Kasumi-1 (cell line): ENCODE measurements at places on chromosomes 12 and 14.

DNA sequence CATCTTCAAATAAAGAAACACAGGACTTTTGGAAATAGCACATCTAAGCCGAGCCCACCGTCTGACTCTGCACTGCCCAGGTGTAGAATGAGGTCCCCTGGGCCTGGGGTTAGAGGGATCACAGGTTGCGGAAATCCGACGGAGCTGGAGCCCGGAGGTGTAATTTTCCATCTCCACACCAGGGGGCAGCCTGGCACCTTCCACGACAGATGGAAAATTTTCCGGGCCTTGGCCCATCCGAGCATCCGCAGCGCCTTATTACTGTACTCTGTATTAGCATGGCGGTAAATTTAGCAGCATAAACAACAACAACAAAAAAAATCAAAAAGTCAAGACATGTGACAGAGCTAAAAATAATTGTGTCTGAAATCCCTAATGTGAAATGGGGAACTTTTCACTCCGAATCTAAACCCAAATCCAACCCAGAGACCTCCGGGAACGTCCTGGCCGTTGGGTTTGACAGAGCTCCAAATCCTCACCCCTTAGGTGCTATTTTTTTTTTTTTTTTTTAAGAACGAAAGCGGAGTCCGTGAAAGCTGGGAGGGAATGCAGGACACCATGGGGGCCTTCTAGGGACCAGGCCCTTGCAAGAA is 93.9 kb downstream of the KSR2 start:
- DNase-seq, result peak; percentile 57

DNA sequence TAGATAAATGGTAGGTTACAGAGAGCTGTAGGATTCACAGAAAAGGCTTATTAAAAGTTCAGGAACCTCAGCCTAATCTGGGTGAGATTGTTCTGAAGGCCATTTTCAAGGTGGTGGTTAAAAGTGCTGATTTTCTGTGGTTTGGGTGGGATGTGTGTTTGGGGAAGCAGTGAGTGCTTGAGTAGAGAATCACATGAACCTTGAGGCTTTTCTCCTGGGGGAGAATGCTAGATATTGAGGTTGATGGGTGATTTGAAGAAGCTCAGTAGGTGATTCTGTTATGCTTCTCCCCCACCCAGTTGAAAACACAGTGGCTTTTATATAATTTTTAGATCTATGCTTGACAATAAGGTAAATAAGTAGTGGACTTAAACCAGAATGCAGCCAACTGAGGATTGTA is 420.9 kb downstream of the PCNX1 start:
- no peak for DNase-seq

- DNase-seq, result no peak
Observed at GRCh38 chr12:25979563-25979962, 21.1 kb downstream of the RASSF8 start.

GRCh38 chr14:33511851-33512640 is 438.8 kb downstream of the EGLN3 start:
- no peak for DNase-seq

DNA sequence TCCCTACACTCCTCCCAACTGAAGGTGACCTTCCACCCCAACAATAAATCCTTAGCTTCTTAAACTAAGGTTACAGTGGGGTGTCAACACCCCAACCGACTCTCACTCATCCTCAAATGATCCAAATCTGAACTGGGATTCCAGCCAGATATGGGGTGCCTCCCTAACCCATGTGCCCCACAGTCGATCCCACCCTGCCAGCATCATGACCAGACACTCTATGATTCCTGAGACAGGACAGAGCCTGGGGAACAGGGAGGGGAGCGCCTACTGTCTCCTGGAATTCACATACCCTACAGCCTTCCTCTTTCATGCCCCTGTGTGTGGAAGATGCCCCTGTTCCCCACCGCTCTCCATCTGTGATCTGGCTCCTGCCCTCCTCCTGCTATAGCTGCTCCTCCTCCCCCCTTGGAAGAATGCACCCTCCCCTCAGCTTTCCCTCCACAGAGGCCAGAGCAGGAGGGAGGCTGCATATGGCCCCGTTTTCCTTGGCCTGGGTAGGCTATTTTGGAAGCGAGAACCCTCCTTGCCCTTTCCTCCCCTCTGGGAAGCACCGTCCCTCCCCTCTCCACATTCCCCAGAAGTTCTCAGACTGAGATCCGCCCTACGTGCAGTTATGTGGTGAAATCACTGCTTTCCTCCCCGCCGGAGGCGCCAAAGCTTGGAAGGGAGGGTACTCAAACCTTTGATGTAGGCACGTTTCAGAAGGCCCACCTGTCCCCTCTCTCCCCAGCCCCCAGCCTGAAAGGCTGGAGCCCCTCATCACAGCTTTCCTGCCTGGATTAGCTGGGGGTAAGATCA is 48.0 kb downstream of the SMUG1 start:
- DNase-seq, result no peak

GRCh38 chr12:80862531-80862930 is 75.2 kb downstream of the LIN7A start:
- DNase-seq, result no peak

DNA sequence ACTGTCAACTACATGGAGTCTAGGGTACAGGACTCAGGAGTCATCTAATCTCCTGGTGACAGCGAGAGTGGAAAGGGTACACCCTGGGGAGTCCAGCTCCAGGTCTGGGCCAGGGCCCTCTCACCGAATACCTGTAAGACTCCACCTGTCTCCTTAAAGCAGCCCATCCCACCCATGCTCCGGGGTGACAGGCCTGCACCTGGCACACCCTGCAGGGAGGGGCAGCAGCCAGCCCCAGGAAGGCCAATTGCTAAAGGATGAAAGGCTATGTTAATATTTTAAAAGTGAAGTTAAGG is 45.5 kb downstream of the STX2 start:
- DNase-seq, result no peak

DNA sequence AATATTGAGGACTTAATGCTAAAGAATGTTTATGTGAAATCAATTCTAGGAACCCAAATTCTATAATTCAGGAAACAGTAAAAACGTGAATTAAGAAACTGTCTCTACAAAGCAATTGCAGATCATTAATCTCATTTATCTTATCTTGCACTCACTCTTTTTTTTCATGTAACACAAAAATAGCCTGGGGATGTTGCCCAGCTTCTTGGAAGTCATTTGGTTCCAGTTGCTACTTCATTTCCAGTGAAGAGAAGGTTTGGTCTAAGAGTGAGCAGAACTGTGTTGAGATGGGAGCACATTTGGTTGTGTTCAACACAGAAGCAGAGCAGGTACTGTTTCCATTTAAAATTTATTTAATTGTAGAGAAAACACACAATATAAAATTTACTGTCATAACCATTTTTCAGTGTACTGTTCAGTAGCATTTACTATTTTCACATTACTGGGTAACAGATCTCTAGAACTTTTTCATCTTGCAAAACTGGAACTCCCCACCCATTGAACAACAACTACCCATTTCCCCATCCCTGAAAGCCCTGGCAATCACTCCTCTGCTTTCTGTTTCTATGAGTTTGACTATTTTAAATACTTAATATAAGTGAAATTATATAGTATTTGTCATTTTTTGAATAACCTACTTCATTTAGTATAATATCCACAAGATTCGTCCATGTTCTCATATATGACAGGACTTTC is 9.7 kb downstream of the CLEC6A start:
- no peak for DNase-seq

GRCh38 chr12:3083921-3084347 is 6.8 kb downstream of the TSPAN9 start:
- DNase-seq, result no peak

DNA sequence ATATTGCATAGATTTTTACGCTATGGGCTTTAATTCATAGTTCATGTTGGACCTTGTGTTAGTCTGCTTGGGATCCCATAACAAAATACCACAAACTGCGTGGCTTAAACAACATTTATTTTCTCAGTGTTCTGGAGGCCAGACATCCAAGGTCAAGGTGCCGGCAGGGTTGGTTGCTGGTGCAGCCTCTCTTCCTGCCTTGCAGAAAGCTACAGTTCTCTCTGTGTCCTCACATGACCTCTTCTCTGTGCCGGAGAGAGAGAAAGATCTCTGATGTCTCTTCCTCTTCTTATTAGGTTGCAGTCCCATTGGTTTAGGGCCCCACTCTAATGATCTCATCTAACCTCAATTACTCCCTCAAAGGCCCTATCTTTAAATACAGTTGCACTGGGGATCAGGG is 170.5 kb downstream of the IPO8 start:
- DNase-seq, result peak; percentile 50

- no peak for DNase-seq
Observed at GRCh38 chr12:30646821-30647220, 48.8 kb downstream of the IPO8 start.

- no peak for DNase-seq
Observed at GRCh38 chr12:57549203-57549908, 488 bp upstream of the KIF5A start.

- DNase-seq, result peak; percentile 76
Observed at GRCh38 chr12:90978117-90978770, 23.3 kb upstream of the CCER1 start.

GRCh38 chr14:101620821-101621785 is 59.8 kb downstream of the DIO3 start:
- no peak for DNase-seq

DNA sequence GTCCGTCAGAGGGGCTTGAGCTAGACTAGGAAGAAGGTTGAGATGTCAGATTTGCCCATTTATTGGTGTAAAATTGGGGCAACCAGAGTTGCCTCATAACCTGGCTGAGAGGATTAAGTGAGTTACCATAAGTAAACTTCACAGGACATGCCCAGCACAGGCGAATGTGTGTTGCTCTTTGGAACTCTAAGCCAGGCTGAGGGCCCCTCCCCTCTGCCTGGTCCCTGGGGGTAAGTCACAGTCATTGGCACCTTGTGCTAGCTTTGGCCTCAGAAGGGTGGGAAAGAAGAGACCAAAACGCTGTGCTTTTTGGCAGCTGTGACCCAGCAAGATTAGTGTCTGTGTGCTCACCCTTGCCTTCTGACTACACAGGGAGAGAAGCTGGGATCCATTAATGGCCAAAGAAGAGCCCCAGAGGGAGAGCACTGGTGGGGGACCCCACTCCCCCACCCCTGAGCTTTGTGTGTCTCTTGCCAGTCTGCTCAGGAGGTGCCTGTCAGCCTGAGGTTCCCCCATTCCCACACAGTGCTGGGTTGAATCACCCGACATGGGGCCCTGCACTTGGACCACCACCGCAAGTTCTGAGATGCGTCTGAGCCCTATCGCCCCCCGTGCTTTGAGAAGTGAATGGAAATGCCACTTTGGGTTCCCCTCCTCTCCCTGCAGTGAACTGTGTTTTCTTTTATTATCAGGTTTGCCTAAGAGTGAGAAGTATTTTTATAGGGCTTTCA is 74.1 kb downstream of the CACNA1C start:
- no peak for DNase-seq

DNA sequence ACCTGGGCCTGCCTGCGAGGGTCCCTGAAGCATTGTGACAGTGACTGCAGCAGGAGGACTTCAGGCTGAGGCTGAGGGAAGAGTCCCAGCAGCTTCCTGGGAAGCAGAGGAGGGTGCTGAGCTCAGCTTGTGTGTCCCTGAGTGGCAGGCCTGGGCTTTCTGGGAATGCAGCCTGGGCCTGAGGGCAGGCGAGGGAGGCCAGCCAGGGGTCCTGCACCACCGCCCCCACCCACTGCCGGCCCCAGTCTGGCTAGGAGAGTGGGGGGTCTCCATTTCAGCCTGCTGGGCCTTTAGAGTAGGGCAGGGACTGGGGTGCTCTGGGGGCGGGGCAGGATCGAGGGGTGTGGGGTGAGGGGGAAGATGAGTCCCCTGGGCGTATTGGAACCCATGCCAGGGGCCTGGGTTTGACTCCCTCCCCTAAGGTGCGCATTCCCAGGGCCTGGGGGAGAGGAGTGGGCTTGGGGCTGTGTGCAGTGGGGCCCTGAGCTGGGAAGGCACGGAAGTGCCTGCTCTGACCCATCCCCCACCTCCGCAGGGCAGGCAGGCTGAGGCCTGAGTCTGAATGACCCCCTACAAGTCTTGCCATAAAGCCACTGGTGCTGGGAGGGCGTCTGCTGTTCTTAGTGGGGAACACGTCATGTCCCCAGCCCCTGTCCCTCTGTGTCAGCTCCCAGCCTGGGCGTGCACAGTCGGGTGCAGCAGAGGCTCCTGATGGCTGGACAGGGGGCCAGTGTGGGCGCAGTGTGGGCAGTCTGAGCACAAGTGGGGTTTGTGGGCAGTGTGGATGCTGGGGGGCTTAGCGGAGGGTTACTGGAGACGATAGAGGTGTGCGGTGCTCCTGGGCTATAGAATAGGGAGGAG is 46.4 kb downstream of the KRT80 start:
- DNase-seq, result no peak

GRCh38 chr12:102120564-102120873 is 536 bp downstream of the PARPBP start:
- DNase-seq, result no peak

GRCh38 chr12:124809878-124810277 is 53.8 kb downstream of the SCARB1 start:
- no peak for DNase-seq

DNA sequence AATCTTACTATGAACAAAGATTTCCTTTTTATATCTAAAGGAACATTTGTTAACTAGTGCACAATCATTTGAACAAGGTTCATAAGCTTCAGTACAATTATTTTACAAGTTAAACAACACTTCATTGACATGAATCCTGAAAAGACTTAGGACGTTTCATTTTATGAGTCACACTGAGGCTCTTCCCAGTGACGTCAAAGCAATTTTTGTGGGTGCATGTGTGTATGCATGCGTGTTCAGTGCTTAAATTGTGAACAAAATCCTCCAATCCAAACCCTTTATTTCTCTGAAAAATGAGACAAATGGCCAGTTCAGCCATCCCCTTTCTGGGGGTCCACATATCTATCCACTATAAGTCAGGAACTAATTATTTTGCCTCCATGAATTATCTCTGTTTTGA is 2.9 kb downstream of the LMNTD1 start:
- DNase-seq, result no peak

DNA sequence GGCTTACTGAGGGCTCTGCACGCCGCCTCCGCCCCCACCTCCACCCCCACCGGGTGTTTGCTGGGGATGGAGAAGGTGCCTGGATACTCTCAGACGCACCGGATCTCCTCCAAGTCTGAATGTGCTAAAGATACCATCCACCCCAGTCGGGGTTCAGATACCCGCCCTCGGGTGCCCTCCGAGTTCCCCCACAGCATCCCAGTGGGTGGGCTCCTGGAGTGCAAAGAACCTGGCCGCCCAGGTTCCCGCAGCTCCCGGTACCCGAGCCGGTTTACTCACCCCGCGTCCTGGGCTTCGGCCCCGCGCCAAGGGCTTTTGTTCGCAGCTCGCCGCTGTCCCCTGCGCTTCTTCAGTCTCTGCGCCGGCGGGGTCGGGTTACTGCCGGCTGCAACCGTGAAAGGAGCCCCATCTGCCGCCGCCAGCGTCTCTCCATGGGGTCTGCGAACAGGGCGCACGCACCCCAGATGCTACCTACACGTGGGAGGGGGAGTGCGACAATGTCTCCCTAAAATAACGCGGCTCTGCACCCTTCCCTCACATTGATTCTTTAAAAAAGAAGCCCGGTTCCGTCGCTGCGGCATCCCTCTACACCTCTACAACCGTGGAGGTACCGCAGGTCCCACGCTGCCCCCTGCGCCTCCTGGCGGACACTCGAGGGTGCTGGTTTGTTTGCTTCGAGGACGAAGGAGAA is at the start of gene CCDC177:
CCDC177 (minus strand) TSS at position 609 of the 691 bp plus-strand sequence. CDS start 1,249 bp downstream, outside the sequence.
- DNase-seq, result peak; percentile 47

GRCh38 chr14:61568572-61569011 is 126.7 kb upstream of the HIF1A start:
- DNase-seq, result no peak
